ENCODE measurements at places on chromosomes 1 and 21.

GRCh38 chr21:25515484-25516405 lies 91.5 kb downstream of the MRPL39 start:
- no peak for DNase-seq

- no peak for DNase-seq
Observed at GRCh38 chr1:242133351-242133750, 134.5 kb upstream of the MAP1LC3C start.

DNA sequence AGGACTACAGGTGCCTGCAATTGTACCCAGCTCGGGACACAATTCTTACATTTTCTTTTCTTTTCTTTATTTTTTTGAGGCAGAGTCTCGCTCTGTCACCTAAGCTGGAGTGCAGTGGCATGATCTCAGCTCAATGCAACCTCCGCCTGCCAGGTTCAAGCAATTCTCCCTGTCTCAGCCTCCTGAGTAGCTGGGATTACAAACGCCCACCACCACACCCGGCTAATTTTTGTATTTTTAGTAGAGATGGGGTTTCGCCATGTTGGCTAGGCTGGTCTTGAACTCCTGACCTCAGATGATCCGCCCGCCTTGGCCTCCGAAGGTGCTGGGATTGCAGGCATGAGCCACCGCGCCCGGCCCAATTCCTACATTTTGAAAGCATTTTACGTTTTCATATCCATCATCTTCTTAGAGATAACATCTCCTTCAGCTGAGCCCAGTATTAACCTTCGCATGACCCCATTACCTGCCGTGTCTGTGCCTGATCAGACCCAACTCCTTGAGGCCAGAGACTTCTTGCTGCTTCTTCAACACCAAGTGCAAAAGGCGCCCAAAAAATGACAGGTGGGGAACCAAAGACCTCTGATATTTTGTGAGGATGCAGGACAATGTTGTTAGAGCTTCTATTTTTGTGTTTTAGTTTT lies 2.8 kb upstream of the ADAMTSL4 start:
- DNase-seq, result no peak

DNA sequence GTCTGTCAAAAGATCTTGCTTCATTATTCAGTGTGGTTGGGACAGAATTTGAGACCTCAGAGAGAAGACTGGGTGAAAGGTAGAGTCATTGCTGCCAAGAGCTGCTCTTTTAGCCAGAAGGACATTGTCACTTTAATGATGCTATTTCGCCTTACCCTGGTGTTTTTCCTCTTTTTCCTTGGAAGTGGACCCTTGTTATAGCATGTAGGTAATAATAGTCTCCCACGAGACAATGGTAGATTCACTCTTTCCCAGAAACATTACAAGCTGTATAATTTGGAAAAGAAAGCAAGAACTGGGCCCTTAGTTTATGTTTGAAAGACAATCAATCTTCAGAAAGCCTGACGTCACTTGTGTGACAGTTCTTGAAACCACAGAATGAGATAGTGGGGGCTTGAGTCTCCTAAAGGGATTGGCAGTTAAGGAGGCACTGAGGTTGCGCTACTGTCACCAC lies 3.8 kb downstream of the SERTAD4 start:
- DNase-seq, result no peak

DNA sequence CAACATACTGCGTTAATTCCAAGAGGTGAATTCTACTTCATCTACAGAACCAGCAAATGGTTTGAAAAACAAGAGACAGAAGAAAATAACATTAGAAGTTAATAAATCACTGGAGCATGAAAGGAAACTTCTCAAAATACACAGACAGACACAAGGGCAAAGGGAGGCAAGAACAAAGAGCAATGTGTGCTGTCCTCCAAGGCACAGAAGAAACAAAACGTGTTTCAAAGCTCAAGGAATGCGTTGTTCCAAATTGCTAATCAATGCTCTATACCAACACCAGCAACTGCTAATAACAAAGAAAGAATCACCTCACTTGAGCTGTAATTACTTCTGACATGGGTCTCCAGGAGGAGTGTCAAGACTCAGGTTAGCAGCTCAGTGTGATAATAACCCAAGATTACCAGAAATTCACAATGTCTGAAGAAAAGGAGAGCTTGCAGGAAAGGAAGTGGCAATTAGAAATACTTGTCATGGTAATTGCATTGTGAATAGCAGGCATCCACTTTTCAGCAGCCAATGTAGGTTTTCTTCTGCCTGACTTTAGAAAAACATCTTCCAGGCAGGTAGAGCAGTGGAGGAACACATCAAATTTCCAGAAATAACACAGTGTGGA lies 175.4 kb downstream of the SEC16B start:
- no peak for DNase-seq

DNA sequence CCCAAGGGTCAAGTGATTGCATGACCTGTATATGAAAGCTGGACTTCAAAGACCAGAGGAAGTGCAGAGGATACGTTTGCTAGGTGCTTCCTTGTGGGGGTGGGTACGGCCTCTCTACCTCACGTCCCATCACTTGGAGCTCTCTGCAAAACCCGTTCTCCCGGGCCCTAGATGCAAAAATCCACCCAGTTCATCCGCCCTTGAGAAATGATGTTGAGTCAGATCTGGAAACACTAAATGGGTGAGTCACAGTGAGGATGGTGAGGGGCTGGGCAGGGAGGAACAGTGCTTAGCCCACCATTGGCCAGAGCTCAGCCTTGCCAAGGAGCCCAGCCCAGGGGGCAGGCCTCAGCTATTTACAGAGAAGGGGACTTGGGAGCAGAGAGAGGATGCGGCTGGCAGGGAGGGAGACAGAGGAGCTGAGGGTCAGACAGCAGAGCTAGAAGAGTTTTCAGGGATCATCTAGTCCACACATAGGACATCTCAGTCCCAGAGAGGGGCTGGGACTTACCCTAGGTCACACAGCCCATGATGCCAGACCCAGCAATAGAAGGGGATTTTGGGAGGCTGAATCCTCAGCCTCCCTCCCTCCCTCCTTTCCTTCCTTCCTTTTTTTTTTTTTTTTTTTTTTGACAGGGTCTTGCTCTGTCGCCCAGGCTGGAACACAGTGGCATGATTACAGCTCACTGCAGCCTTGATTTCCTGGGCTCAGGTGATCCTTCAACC lies 14.6 kb downstream of the ARHGEF10L start:
- no peak for DNase-seq

DNA sequence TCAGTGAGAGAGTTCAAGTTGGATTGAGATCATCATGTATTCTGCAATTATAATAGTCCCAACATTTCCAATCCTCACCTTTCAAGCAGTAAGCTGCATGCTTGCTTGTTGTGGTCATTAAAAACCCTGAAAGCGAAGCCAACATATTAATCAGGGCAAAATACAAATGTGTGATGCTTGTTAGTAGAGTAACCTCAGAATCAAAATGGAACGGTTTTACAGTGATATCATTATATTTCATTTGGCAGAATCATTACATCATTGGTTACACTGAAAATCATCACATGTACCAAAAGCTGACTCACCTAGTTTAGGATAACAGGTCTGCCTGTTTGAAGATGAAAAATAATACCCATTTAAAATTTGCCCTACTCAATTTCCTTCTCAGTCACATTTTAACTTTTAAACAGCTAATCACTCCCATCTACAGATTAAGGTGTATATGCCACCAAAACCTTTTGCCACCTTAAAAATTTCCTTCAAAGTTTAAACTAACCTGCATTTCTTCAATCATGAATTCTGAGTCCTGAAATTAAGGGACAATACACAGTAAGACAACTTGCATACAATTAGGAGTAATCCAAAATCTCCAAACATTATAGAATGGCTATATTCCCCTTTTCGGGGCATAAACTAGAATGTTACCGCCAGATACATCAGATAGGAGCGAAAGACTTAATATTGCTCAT lies 3.5 kb downstream of the GAS5 start:
- DNase-seq, result no peak

- DNase-seq, result no peak
Observed at GRCh38 chr1:8031176-8031785, 5.2 kb upstream of the ERRFI1 start.

DNA sequence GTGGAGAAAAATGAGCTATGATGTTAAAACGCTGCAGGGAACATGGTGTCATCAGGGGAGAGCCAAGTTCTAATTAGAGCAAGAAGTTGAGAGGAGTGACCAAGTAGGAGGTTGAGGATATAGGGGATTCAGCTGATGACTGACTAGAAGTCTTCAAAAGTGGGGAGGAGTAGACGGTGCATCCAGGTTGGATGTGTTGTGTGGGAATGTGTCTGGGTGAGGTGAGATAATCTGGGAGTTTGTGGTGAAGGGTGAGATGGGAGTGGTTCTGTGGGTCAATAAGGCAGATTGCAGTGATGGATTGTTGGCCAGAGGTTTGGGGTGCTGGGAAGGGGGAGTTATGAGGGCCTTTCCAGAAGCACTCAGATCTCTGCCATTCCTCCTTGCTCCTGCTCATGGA lies 72.0 kb upstream of the IRF2BP2 start:
- no peak for DNase-seq

DNA sequence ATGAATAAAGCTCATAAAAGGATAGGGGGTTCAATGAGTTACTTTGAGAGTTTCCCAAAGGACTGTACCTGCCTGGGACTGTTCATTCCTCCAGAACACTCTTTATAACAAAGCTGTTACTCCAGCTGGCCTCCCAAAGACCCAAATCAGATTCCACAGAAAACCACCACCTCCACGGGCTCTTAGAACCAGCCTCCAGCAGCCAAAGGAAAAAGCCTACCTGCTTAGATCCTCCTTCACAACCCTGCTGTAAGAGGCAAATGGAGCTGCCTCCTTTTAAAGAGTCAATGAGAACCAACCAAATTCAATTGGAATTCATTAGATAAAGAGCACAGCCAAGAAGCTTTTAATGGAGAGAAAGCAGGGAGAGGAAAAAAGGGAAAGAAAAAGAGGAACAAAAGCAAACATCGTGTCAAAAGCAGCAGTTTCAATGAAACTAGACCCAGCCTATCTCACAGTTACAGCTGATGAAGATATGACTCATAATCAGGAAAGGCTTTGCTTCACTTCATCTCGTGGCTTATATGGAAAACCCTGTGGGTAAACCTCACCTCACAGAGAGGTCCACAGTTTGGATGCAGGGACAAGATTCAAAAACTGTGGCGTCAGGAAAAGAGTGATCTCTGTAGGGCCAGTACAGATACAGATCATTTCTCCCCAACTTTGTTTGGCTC lies 27.8 kb upstream of the FMO4 start:
- no peak for DNase-seq

- peak; percentile 47 for DNase-seq
Observed at GRCh38 chr1:198756470-198756869, 117.6 kb downstream of the PTPRC start.

Measured in NCI-H460 (cell line).